Stimulated activated CD4-positive, alpha-beta T cell treated with anti-CD3 and anti-CD28 coated beads, Interleukin-1b, Interleukin-23, amount 100 ng/mL, for 1 hour (primary cell): ENCODE measurements at places on chromosomes 7 and 10.

DNA sequence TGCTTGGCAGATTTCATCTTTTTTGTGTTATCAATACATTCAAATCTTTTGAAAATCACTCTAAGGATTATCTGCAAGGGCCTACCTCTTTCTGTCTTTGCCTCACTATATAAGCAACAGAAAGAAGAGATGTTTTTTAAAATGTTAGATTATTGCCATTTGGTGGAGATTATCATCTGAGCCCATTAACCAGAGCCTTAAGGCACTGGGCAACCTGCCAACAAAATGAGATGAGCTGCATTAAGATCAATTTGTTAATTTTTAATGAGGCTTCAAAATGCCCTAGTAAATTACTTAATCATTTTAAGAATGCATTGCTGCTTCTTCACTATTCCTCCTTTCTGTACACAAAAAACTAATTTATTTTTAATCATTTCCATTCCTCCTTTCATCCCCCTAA is 314.1 kb downstream of the SNX13 start:
- no peak for DNase-seq

GRCh38 chr10:37314862-37315261 is 189.5 kb downstream of the ANKRD30A start:
- DNase-seq, result no peak

- DNase-seq, result no peak
Measured at GRCh38 chr10:1630304-1630703, 107.0 kb downstream of the ADARB2 start.

- no peak for DNase-seq
Measured at GRCh38 chr7:47543714-47544113, 38.2 kb downstream of the TNS3 start.

GRCh38 chr7:20560325-20561180 is 54.9 kb upstream of the ABCB5 start:
- DNase-seq, result no peak

DNA sequence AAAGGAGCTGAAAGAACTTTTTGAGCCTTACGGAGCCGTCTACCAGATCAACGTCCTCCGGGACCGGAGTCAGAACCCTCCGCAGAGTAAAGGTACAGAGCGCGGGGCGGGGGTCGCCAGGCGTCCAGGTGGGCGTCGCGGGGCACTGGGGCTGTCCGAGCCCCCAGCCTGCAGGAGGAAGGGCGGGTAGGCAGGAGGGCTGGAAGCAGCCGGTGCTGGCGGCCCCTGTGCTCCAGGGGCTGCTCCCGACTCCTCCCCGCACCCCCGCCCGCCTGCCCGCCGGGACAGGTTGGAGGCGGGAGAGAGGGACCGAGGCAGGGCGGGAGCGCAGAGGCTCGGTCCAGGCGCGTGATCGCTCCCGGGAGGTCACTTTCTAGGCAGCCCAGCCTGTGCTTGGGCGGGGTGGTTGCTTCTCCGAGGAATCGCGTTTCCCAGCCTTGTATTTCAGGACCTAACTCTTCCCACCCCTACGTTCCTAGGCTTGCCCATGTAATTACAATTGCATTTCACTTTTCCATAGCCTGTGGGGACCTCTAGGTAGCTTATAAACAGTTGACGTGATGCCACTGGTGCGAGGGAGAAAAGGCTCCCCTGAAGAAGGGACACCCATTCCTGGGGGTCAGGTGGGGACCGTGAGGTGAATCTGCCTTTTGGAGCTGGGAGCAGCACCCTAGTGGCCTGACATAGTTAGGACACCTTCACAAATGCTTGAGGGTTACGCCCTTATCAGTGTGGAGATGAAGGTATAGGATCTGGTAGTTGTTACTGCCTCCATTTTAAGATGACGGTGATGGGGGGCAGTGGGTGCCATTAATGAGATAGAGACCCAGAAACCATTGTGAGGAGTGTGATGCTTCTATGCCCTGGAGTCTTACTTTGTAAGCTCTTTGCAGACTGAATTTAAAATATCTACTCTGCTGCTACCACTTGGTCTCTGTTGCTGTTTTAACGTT is 148.2 kb downstream of the CELF2 start:
- DNase-seq, result peak; percentile 52

- DNase-seq, result no peak
Measured at GRCh38 chr10:7560519-7560918, 106.2 kb downstream of the ITIH5 start.

- no peak for DNase-seq
Measured at GRCh38 chr7:140060243-140060630, 2.5 kb downstream of the PARP12 start.

- DNase-seq, result no peak
Measured at GRCh38 chr7:136294977-136295376, 317.8 kb upstream of the MTPN start.

DNA sequence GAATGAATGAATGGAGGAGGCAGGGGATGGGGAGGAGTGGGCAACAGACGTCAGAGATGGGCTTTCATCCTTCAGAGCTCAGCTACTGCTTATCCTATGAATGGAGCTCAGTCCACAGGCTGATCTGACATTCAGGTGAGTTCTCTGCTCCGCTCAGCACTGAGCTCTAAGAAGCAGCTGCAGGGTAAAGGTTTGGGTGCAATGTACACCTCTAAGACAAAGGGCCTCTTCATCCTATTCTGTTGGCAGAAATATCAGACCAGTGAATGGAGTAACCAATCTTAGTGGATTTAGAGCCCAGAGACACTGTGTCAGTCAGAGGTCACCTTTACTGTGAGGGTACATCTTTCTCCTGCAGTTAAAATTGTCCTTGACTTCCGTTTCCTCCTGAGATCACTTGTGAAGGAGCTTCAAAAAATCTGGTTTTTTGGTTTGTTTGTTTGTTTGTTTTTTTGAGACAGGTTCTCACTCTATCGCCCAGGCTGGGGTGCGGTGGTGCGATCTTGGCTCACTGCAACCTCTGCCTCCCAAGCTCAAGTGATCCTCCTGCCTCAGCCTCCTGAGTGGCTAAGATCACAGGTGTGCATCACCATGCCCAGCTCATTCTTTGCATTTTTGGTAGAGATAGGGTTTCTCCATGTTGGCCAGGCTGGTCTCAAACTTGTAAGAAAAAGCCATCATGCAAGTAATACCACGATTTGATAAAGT is 5.1 kb upstream of the CCZ1B start:
- DNase-seq, result no peak

- DNase-seq, result no peak
Measured at GRCh38 chr7:40586197-40586596, 451.4 kb downstream of the SUGCT start.

- peak; percentile 30 for DNase-seq
Measured at GRCh38 chr10:11403116-11403515, 208.3 kb downstream of the USP6NL start.

DNA sequence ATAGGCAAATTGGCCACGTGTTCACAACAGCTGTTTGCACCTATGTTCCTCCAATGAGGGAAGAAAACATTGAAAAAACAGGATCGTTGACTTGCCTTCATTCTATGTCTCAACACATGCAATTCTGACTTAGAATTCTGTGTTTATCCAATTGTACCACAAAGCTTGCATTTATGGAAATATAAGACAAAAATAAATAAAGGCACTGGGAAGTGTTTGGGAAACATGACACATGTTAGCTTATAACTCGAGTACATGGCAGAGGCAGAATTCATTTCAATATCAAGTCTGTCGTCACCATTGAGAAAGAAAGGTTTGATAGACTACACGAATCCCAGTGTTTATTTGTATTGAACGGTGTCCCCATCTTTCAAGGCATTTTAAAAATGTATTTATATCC is 291.2 kb downstream of the AHR start:
- no peak for DNase-seq

DNA sequence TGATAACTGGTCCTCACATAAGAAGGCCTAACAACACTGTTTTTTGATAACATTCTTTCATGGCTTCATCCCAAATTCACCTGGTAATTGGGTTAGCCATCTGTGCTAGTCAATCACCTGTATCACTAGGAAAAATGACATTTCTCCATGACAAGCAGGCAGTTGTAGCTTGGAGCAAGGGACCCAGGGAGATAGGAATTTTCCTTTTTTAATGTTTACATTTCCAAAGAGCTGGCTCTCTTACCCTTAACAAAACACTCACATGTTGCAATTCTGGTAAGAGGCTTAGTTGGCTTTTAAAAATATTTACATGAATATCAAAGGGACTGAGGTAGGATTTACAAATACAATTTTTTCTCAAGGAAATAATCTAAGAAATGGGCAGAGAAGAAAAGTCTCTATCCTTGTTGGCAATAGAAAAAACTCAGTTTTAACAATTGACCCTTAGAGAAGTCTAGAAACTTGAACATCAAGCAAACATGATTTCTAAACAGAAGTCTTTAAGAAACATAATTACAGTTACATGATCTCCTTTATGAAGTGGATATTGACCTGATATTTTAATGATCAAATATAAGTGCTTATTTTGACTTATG is 16.1 kb upstream of the AKR1C1 start:
- DNase-seq, result no peak

DNA sequence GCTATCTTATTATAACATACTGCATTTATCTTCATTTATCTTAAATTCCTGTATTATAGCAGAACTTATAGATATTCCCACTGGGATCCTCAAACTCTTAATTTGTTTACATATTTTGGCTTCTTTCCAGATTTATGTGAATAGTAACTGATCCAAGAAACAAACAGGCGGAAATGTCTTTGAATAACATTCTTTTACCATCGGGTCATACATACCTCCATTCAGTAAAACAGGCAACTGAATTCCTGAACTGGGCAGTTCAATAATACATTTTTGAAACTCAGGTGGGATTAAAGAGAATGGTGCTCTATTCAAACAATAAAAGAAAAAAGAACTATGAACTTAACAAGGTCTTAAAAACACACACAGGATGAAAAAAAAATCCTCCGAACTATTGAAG is 337.4 kb downstream of the CRPPA start:
- no peak for DNase-seq

- DNase-seq, result no peak
Measured at GRCh38 chr7:12623885-12624498, 53.5 kb downstream of the SCIN start.

DNA sequence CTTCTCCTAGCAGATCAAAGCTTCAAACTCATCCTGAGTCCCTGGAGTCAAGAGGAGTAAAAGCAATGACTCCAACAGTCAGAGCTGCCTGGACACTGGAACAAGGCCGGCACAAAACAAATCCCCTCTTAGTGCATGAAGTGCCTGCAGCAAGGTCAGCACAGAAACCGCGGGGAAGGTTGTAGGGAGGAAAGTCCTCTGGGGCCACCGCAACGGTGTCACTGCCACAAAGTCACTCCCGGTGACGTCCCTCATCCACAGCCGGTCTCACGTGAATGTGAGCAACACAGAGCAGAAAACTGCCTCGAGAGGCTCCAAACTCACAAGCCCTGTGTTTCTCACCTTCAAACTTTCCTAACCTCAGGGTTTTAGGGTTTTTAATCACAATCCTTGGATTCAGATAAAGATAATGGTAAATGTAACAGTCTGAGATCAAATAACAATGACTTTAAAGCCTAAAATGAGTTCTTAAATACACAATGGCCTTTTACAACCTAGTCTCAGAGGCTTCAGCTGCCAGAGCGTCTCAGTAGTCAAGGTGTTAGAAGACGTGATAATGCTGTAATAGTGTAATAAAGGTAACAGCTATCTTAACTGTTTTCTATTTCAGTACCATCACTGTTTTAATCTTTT is 274.3 kb downstream of the ZMYND11 start:
- DNase-seq, result no peak

- no peak for DNase-seq
Measured at GRCh38 chr10:17737027-17737965, 14.7 kb upstream of the TMEM236 start.

- no peak for DNase-seq
Measured at GRCh38 chr10:49218480-49218879, 30.3 kb upstream of the TMEM273 start.

DNA sequence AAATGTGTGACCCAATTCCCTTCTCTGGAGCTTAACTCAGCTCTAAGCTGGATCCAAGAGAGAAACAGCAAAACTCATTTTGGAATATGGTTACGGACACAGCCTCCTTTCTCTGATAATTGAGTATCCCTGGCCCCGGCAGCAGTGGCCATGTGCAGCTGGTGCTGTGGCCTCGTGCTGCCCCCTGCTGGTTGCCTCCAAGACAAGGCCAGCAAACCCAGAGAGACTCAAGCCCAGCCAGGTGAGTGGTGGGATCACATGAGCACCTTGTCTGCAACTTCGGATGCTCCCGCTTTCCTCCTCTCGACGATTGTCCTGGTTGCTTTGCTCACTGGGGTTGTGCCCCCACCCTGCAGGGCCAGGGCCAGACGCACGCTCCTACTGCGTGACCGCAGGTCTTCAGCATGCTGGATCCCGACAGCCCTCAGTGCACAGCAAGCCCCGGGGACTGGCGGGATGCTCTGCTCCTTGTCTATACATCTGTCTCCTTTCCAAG is 19.4 kb downstream of the SFTPD start:
- DNase-seq, result peak; percentile 63

DNA sequence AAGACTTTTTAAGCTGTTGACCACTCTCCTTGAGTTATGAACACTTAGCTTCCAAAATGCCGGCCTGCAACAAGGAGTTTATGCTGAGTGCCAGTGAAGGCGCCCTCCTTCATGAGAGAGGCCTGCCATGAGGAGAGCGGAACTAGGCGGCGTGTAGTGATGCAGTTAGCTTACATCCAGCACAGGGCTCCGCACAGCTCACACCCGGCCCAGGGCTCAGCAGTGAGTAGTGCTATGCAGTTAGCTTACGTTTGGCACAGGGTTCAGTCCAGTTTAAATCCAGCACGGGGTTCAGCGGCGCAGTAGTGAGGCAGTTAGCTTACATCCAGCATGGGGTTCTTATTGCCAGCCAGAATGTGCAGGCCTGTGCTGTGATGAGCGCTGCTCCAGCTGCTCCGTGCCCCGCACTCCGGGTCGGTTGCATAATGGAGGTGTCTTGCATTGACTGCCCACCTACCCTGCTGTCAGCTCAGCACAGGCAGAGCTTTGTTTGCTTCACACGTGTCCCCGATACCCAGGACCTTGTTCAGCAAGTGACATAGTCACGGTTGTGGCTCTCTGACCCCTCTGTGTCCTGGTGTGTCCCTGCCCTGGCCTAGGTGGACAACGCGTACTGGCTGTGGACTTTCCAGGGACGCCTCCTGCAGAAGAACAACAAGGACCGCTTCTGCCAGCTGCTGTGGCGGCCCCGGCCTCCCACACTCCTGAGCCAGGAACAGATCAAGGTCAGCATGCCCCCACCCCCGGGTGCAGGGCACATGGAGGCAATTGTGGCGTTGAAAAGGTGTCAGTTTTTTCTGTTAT is 21.9 kb downstream of the EIF3B start:
- DNase-seq, result no peak

- DNase-seq, result no peak
Measured at GRCh38 chr10:8758029-8758428, 703.5 kb downstream of the GATA3 start.
